ENCODE measurements at places on chromosomes 16 and 17.

GRCh38 chr16:57624044-57624688, 4.3 kb upstream of the ADGRG1 start:
- DNase-seq: no peak

DNA sequence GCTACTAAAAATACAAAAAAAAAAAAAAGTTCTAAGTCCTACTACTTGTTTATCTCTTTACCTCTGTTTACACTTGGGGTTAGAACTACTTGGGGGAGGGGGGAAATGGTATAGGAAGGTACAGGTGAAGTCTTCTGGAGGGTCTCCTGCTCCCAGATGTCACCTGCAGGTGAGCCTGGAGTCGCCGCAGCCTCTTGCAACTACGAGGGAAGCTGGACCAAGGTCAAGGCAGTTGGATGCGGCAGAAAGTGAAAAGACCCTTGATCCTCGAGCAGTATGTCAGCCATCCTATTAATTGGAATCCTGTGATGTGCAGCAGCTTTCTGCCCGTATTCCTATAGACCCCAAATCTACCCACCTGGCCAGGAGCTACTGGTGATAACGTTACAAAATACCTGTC, 33.0 kb downstream of the HAPSTR1 start:
- DNase-seq: no peak

DNA sequence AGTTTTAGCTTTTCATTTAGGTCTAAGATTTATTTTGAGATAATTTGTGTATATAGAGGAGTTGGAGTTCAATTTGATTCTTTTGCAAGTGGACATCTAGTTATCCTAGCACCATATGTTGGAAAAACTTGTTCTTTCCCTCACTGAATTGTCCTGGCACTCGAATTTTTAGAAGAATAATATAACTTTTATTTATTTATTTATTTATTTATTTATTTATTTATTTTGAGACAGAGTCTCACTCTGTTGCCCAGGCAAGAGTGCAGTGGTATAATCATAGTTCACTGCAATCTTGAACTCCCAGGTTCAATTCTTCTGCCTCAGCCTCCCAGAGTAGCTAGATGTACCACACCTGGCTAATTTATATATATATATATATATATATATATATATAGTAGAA, 29.4 kb downstream of the PPM1E start:
- DNase-seq: no peak

- no peak for DNase-seq
Measured at GRCh38 chr17:68641276-68642117, 40.3 kb upstream of the FAM20A start.

- no peak for DNase-seq
Measured at GRCh38 chr16:57157533-57157932, 28.3 kb downstream of the PSME3IP1 start.

GRCh38 chr17:29573558-29573869, 5.0 kb downstream of the TP53I13 start:
- DNase-seq: no peak

- no peak for DNase-seq
Measured at GRCh38 chr16:54173490-54173889, 113.1 kb downstream of the IRX3 start.

- peak; percentile 22 for DNase-seq
Measured at GRCh38 chr16:46853713-46854443, 22.9 kb upstream of the C16orf87 start.

DNA sequence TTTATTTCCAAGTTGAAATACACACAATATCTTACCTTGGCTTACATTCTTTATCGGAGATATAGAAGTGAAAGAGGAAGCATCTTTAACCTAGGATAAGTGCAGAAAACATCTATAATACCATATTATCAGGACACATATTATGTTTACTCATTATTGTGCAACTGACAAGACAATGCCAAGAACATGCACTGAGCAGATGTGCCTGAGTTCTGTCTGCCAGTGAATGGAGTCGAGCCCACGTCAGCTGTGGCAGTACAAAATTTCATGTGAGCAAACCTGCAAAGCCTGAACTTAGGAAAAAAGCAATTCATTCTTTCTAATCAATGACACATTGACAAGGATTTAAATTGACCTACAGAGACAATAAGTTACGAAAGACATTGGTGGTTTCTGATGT, 154.4 kb downstream of the AXIN2 start:
- DNase-seq: no peak

- no peak for DNase-seq
Measured at GRCh38 chr17:14429084-14429483, 128.2 kb downstream of the HS3ST3B1 start.

DNA sequence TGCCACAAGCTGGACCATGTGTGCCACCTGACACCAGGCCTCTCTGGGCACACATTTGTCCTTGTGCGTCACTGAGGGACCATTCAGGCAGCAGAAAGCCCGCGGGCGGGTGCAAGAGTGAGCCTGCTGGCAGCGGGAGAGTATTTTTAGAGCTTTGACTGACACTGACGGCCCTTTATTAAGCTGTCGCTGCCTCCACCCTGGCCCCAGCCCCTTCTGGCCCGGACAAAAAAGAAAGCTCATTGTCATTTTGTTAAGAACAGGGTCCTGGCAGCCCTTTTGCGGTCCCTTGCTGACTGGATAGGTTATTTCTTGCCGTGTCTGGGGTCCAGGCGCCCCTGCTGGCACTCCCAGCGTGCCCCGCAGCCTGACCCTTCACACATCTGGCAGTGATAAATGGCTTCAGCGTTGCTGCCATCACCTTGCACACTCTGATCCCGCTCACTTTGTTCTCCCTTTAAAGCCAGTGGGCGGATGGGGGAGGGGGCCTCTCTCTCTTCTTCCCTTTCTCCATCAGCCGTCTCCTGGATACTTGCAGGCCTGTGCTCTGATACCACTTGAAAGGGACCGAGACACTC, 78.4 kb upstream of the NKD1 start:
- DNase-seq: no peak

- DNase-seq: no peak
Measured at GRCh38 chr17:62870552-62870971, 62.4 kb upstream of the MARCHF10 start.

DNA sequence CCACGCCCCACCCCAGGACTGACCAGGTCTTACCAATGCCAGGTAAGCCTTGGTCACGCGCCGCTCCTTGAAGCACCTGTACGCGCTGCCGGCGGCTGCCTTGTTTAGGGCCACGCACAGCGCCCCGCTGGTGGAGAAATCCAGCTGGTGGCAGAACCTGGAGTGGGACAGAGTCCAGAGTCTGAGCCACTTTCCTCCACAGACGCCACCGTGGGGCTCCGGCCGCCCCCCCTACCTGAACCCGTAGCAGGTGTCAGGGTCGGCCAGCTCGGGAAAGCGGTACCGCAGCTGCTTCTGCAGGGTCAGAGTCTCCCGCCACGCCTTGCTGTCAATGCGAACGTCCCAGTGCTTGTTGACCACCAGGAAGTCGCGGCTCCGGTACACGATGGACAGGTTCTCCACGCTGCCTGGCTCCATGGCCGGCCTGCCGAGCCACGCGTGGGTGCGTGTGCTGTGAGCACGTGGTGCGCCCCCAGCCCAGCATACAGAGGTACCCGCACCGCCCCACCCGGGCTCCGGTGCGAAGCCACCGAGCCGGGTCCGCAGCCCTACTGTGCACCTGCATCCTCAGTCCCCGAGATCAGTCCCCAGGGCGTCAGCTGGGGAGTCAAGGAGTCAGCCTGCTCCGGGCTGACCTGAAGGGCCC, 737 bp downstream of the RPUSD1 start:
- DNase-seq: no peak

DNA sequence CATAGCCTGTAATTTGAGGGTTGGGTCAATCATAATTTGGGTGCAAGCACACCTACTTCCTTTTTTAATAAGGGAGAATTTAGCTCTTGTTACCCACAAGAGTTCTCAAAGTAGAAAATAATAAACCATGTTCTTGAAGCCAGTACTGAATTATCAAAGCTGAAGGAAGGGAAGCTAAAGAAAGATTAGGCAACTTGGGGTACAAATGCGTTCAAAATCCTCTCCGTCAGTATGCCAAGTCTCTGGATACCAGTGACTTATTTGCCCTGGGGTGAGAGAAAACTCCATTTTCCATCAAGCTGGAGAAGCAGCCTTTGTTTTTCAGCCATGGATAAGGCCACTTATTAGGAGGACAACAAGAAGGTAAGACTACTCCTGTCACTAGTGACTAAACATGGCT, 23.5 kb upstream of the DHRS13 start:
- DNase-seq: no peak

GRCh38 chr17:66398059-66398458, 95.6 kb downstream of the PRKCA start:
- DNase-seq: no peak

DNA sequence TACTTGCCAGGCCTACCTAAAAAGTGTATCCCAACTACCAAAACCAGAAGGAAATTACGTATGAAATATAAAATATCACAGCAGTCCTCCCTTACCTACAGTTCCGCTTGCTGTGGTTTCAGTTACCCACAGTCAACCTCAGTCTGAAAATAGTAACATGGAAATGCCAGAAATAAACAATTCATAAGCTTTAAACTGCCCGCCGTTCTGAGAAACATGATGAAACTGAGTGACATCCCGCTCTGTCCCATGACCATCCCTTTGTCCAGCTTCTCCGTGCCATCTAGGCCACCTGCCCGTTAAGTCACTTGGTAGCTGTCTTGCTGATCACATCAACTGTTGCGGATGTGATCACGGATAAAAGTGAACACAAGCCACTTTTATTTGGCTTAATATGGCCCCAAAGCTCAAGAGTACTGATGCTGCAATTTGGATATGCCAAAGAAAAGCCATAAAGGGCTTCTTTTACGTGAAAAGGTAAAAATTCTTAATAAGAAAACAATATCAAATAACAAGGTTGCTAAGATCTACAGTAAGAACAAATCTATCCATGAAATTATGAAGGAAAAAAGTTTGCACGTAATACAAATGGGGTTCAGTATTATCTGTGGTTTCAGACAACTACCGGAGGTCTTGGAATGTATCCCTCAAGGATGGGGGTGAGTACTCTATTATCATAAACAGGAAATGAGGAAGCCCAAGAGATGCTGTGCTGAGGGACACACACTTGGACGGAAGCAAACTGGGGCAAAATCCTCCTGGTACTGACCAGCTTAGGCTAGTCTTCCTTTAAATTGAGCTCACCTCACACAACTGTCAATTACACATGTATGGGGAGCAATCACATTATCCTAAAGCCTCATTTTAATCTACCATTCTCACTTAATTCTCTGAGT, 8.2 kb downstream of the USP22 start:
- DNase-seq: no peak

- DNase-seq: no peak
Measured at GRCh38 chr16:17404941-17405689, 65.6 kb downstream of the XYLT1 start.

- DNase-seq: no peak
Measured at GRCh38 chr16:1044460-1045309, 27.9 kb upstream of the SSTR5 start.

- no peak for DNase-seq
Measured at GRCh38 chr17:77515227-77515626, 374.5 kb downstream of the SEC14L1 start.

DNA sequence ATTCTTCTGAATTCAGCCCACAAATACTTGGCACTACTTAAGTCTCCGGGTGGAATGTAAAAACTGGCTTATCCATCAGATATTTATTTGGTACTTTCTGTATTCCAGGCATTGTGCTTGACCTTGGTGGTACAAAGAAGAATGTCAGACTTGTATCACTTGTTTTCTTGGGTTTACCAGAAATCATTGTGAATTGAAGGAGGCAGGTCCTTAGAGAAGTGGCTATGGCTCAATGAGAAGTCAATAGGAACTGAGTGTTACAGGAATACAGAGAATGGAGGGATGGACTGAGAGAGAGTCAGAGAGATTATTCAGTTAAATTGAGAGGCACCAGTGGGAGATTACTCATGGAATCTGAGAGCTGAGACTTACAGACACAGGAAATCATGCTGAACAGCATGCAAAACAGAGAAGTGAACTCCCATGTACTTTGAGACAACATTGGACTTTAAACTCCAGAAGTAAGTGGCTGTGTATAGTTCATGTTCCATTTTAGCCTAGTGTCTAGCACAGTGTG, 704.1 kb downstream of the CDH11 start:
- DNase-seq: no peak

DNA sequence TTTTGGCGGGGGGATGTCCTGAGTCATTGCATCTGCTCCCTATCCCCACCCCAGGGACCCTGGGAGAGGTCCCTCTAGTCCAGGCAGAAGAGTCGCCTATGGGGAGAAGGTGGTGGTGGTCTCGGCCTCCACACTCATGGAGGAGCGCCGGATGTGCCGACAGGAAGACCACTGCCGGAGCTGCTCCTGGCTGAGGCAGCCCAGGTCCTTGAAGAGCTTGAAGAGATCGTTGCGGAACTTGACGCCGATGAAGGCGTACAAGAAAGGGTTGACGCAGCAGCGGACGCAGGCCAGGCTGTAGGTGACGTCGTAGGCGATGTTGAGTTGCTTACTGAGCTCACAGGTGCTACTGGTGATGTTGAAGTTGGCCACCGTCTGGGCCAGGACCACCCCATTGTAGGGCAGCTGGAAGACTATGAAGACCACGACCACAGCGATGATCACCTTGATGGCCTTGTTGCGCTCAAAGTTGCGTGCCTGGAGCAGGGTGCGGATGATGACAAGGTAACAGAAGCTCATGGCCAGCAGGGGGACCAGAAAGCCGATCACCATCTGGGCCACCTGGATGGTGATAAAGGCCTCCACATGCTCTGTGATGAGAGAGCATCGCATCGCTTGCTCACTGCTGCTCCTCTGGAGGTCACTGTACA, 10.5 kb downstream of the CCR7 start:
- DNase-seq: no peak

GRCh38 chr17:8160741-8161221, 2.0 kb downstream of the VAMP2 start:
- no peak for DNase-seq

- DNase-seq: no peak
Measured at GRCh38 chr16:3054965-3055733, 8.8 kb downstream of the MMP25 start.

- peak; percentile 71 for DNase-seq
Measured at GRCh38 chr17:57130708-57131461, 45.8 kb downstream of the AKAP1 start.

GRCh38 chr17:38796451-38797157, 2.8 kb downstream of the PIP4K2B start:
- DNase-seq: no peak

DNA sequence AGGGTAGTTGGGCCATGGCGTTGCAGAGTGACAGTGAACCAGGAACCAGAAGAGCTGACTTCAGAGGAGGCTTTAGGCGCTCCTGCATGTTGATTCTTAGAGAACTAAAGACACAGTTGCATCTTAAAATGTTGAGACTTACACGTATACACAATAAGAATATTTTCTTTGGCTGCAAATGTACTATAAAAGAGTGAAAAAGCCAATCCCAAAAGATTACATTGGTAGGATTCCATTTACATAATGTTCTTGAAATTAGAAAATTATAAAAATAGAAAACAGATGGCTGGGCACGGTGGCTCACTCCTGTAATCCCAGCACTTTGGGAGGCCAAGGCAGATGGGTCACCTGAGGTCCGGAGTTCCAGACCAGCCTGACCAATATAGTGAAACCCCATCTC, 738.8 kb downstream of the WWOX start:
- no peak for DNase-seq

- peak; percentile 1 for DNase-seq
Measured at GRCh38 chr17:33779234-33779591, 475.9 kb upstream of the CCL2 start.
